ENCODE measurements at places on chromosomes 11 and 22.

GRCh38 chr11:10038521-10039302 lies 255.3 kb downstream of the SBF2 start:
- H3K27me3 ChIP-seq, result no peaks in the 10 kb centered on the region
- H3K4me3 ChIP-seq, result no peak overlapping the region
- H3K36me3 ChIP-seq, result peaks cover 6% of the 10 kb centered on the region
- no peaks in the 10 kb centered on the region for H3K4me1 ChIP-seq
- no peak overlapping the region for H3K27ac ChIP-seq

DNA sequence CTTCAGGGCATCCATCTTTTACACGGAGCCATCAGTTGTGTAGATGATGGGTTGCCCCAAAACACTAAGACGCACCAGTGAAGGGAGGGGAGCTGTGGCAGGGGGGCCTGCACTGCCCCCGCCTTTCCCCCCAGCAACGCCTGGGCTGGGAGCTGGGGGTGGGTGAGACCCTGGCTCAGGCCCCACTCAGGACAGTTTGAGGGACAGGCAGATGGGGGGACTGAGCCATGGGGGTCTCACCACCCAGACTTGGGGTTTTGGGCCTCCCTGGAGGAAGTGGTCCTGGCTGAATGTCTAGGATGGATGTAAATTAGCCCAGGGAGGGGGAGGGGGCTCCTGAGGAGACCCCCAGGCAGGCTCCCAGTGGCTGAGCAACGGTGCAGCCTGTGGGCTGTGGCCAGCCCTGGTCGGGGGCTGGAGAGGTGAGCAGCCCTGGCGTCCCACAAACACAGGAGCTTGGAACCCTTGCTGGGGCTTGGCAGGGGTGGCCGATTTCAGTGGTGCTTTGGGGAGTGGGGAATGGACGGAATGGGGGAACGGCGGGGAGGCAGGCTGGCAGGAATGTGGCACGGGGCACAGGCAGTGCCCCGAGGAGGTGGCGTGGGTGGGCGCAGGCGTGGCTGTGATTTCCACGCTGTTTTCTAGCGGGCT lies 6.1 kb downstream of the PARVB start:
- no peaks in the 10 kb centered on the region for H3K36me3 ChIP-seq
- no peak overlapping the region for H3K4me3 ChIP-seq
- no peaks in the 10 kb centered on the region for H3K27me3 ChIP-seq

- H3K36me3 ChIP-seq, result no peaks in the 10 kb centered on the region
- H3K4me3 ChIP-seq, result no peak overlapping the region
- no peak overlapping the region for H3K27ac ChIP-seq
Observed at GRCh38 chr22:22712666-22713365, 68.4 kb downstream of the GGTLC2 start.

DNA sequence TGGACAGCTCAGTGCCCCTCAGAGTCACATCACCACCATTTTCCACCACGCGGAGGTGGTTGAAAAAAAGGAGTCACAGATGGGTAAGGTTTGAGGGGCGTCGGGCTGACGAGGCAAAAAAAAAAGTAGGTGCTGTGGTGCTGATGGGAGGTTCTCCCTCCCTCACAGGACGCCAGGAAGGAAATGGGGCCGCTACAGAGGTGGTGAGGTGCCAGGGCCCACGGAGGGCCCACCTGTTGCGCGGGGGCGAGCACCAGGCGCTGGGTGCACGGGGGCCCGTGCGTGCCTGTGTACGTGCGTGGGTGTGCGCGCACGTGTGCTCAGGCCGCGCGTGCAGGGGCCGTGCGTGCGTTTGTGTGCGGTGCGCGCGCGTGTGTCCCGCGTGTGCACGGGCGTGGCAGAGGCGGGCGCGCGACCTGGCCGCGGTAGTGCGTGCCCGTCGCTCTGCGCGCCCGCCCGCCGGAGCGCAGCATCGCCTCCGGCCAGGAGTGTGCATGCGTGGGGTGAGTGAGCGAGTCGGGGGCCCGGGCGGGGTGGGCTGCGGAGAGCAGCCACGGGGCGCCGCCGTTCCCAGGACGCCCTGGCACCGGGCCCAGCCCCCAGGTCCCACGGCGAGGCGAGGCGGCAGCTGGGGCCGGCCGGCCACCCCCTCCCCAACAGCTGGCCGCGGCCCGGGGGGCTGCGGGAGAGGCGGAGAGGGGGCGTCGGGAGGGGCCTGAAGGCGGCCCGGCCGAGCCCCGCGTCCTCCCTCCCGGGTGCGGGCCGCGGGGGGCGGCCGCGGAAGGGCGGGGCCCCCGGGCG lies 2.8 kb downstream of the PDGFB start:
- no peak overlapping the region for H3K27ac ChIP-seq
- peaks cover 45% of the 10 kb centered on the region for H3K4me1 ChIP-seq
- peaks cover 55% of the 10 kb centered on the region for H3K27me3 ChIP-seq
- H3K4me3 ChIP-seq, result peak overlapping the region; percentile 48
- DNase-seq, result no peak
- no peaks in the 10 kb centered on the region for H3K36me3 ChIP-seq

DNA sequence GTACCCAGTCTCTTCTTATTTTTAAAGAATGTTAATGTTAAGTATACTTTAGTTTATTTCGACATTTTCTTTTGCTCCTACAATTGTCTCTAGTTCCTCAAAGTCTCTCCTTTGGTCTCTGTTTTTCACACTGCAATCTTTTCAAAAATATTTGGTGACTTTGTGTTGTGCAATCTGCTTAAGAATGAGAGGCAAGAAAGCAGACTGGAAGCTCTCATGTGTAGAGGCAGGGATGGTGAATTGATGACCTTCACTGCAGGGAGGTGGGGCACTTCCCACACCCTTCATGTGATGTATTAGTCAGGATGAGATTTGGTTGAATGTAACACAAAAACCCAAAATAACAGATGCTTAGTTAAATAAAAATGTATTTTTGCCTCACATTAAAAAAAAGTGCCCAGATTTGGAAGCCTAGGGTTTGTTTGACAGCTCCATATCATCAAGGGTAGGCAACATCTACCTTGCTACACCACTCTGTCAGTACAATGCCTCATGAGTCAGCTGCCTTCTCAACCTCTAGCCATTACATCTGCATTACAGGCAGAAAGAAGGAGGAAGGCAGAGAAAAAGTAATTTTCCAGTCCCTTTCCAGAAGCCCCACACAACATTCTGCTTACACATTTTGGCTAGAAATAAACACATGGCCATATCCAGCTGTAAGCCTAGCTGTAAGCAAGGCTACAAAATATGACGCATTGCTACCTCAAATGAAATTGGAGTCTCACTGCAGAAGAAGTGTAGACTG lies 3.8 kb upstream of the MMP27 start:
- no peak overlapping the region for H3K27ac ChIP-seq
- H3K4me3 ChIP-seq, result no peak overlapping the region
- H3K27me3 ChIP-seq, result no peaks in the 10 kb centered on the region
- H3K36me3 ChIP-seq, result no peaks in the 10 kb centered on the region
- DNase-seq, result no peak
- no peaks in the 10 kb centered on the region for H3K4me1 ChIP-seq

All from tibial artery (tissue), 4 donors.